Activated T-helper 1 cell treated with Interleukin-2 at 50 U/mL for 16 hours (primary cell): ENCODE measurements at places on chromosomes 2 and 18.

- no peak for DNase-seq
Measured at GRCh38 chr2:173419506-173419905, 64.8 kb downstream of the CDCA7 start.

DNA sequence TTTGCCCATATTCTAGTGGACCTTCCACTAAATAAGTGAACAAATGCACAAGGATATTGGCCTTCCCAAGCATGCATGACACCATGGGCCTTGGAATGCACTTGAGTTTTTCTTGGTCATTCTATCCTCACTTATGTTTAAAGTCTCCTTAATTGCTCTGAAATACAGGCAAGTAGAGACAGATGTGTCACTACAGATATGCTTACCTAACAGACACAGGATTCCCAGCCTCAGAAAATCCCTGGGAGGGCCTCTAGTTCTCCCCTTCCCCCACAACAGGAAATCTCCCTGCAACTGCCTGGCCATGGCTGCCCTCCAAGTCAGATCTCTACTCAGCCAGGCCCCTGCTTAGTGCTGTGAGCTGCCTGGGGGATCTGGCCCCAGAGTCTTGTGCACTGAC lies 445.2 kb downstream of the IRS1 start:
- DNase-seq: no peak

- no peak for DNase-seq
Measured at GRCh38 chr2:163551616-163552373, 184.0 kb downstream of the FIGN start.

GRCh38 chr18:54284981-54285785 lies 15.9 kb downstream of the POLI start:
- no peak for DNase-seq

DNA sequence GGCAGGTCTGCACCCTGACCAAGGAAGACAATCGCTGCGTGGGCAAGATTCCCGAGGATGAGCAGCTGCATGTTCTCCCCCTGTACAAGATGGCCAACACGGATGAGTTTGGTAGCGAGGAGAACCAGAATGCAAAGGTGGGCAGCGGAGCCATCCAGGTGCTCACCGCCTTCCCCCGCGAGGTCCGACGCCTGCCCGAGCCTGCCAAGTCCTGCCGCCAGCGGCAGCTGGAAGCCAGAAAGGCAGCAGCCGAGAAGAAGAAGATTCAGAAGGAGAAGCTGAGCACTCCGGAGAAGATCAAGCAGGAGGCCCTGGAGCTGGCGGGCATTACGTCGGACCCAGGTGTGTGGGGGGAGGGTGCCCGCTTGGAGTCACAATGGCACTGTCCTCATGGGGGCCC lies 48.4 kb downstream of the BOLA3 start:
- no peak for DNase-seq

- DNase-seq: no peak
Measured at GRCh38 chr2:50039445-50039844, 885.1 kb upstream of the FSHR start.

DNA sequence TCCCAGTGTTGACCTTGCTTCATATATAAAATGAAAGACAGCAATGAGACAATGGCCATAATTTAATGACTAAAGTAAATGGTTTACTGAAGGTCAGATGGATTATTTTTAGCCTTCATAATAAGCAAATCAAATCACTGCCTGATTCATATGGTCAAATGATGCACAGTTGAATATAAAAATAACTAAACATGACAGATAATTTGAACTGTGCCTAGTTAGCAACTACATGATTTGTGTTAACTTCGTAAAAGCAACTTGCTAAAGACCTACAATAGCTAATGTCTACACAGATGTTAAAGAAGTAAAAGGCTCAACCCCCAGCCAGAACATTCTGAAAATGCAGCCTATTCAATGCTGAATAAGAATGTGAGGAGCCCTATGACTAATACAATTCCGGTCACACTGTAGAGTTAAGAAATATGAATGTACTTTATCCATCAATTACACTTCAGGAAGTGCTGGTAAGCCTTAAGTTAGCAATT lies 590.8 kb upstream of the CDH2 start:
- no peak for DNase-seq

DNA sequence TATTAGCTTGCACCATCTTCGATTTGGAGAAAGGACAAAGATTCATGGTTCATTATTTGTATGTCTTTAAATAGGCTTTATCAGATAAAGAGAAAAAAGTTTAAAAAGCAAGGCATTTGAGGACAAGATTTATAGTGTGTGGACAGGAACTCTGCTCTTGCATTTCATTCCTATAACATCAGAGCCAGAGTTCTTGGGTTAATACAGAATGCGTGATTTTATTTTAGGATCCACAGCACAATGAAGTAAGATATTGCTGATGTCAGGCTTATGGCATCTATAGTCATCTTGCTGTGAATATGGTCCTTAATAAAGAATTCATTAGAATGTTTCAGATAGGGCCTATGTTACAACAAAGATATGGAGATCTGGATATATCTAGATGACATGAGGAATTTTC lies 19.7 kb downstream of the RASGRP3 start:
- no peak for DNase-seq

DNA sequence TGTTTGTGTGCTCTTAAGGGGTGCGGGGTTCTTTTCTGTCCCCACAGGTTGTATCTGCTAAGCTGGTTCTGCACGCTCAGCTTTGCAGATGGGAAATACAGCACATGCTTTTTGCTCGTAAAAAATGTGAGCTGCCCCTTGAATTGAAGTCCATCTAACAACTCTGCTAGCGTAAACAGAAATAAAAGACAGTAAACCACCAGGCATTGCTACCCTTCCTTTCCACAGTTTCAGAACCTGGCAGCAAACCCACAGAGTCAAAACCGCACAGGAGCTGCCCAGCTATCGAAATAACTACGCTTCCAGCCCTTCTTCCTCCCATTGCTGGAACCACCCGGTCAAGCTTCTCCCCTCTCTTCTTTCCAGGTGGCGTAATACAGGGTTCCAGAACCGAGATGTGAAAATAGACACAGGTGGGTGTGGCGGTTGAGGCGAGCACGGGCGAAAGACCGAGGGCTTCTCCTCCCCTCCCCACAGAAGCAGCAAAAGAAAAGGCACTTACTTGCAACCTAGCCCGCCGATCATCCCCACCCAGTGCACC lies 479 bp downstream of the SCN9A start:
- no peak for DNase-seq

DNA sequence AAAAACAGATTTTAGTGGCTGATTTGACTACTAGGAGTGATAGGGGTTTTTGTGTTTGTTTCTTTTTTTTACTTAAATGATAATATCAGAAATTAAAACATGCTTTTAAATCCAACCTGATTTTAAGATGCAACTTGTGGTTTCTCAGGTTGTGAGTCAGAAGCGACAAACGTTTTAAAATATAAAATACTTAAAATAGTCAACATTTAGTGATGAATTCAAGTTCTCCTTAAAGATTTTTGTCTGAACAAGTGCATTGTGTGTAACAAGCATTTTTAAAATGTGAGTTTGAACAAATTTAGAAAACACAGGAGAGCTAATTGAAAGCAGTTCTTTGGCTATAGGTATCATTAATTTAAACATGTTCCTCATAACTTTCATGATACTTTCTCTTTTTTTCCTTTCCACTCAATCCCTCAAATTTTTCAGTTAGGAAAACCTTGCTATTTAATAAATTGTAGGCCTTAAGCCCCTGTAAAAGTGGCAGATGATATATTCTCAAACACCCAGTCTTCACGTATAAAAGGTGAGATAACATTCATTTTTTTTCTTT lies 3.6 kb downstream of the TBR1 start:
- no peak for DNase-seq

DNA sequence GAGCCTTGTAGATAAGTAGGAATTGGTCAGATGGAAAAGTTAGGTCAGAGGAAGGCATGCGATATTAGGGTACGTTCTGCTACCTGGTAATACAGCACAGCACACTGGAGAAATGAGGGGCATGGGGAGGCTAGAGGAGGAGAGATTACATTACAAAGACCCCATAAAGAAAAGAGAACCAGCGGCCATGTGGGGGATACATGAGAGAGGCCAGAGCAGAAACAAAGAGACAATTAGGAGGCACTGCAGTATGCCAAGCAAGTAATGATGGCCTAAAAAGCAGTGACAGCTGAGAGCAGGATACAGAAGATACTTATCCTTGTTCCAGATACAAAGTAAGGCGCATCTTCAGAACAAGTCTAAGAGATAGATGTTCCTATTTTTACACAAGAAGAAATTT lies 40.0 kb downstream of the TXNL1 start:
- no peak for DNase-seq

DNA sequence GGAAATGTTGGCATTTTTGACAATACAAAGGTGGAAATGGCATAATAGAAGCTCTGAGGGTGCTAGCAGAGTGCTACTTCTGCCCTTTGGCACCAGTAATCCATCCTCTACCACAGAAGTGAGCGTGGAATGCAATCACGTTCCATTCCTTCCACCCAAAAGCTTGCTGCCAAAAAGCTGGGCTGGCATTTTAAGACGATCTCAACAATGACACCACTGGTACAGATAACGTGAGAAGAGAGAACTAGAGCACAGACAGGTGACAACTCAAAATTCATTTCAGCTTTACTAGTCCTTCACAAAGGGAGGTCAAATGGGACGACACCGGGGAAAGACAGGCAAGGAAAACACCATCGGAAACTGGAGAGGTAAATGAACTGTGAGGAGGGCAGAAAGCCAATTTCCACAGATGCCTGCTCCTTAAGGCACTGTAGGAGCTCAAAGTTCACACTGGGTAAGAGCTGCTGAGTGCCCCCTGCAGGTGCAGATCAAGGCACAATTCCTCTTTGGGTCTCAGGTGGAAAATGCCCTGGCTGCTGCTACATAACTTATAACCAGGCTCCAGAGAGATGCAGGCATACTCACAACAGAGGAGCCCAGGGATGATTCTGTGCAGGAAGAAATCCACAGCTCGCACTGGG lies 50.7 kb upstream of the RNU4ATAC start:
- DNase-seq: no peak

DNA sequence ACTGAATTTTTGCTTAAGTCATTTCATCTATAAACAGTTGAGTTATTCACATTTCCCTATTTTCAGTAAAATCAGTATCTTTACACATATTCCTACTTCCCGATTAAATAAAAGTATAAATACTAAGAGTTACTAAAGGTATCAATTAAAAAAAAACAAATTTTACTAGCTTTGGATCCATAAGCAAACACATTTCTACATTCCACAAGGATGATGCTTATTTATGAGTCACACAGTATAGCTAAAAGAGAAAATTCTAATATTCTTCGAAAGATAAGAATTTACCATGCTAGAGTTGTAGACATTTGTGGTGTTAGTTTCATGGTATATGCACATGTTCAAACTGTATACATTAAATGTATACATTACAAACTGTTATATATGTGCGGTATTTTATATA lies 23.7 kb downstream of the PGAP1 start:
- DNase-seq: no peak

DNA sequence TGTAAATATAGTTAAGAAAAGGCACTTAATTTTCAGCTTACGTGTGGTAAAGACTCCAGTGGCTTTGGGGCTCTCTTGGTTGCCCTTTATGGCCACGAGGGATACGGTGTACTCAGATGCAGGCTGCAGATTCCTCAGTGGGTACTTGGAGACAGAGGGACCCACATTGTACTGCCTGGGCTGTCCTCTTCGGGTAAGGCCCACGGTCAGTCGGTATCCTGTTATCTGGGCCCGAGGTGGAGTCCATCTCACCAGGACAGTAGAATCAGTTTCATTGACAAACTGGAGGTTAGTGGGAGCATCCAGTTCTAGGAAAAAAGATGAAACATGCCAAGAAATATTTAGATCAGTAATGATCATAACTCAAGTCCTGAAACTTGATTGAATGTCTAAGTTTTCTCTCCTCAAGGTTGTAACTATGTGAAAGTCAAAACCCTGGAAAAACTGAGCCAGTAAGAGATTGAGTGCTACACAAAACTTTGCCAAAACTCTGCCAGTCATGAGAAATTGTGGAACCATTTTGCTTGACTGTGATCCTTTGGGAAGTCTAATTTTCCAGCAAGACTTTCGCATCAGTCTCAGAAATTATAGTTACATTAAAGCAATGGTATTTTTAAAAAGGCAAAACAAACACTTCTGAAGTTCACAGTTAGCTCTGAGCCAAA lies 31.4 kb downstream of the FN1 start:
- no peak for DNase-seq

DNA sequence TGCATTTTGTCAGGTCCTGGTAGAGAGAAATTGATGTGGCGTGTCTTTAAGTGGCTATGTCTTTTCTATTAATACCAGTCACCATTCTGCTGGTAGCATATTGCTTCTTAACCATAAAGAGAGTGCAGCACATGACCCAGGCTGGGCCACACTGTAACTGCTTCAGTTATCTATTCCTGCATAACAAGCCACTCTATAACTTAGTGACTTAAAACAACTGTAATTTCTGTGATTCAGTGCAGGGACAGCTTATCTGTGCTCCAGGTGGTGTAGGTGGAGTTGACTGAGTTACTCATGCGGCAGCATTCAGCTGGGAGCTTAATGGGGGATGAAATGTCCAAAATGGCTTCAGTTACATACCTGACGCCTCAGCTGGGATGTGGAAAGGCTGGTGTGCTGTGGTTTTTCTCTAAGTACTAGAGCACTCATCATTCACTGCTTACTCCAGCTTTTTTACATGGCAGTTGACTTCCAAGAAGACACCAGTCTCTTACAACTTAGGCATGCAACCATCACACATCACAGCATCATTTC lies 742.4 kb downstream of the SATB2 start:
- no peak for DNase-seq

- no peak for DNase-seq
Measured at GRCh38 chr2:3494984-3495666, 24.2 kb downstream of the ADI1 start.

GRCh38 chr2:8229546-8229986 lies 452.3 kb upstream of the ID2 start:
- DNase-seq: no peak

GRCh38 chr2:236026841-236027240 lies 141.3 kb downstream of the GBX2 start:
- no peak for DNase-seq

DNA sequence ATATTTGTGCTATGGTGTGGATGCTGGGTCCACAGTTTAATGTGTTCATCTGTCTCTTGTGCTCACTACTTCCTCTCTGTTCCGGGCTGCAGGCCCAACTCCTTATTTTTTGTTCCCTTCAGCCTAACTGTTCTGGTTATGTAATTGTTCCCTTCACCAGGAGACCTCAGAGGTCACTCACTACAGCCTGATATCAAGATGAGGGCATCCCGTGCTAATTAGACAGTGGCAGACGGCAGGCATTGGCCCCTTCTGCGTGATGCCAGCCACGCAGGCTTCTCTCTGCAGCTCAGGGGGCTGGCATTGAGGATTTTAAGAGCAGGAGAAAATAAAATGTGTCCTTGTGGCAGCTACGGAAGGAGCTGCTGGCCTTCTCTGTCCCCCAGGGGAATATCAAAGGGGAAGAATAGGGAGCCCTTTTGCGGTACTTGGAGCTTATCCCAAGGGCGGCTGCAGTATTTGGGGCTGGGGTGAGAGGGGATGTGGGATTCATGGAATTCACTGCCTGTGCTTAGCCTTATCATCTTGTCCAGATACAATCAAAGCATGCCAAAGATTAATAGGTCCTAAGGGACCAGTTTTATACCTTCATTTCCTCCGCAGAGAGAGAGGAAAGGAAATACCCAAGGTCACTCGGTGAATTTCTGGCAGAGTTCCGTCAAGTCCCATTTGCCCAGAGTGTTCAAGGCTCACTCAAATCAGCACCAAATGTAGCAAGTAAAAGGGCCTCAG lies 53.3 kb upstream of the TRIB2 start:
- no peak for DNase-seq

GRCh38 chr2:182650704-182651103 lies 65.4 kb upstream of the DNAJC10 start:
- DNase-seq: no peak

GRCh38 chr2:20213651-20214565 lies 11.0 kb downstream of the SDC1 start:
- DNase-seq: no peak
